ENCODE measurements at places on chromosomes 3 and 15. TPM values are rescaled to one million over a fixed set of nuclear protein-coding genes. Genes with fewer than 3 reads are reported as not detected.

Gene IL12A
- total RNA-seq = 0.30 TPM

Gene ARL14
- total RNA-seq = not detected

GRCh38 chr3:153835540-153835939 lies 285.6 kb upstream of the ARHGEF26 start:
- no peak for DNase-seq

Gene LDHAL6B
- not detected for total RNA-seq

Gene TM4SF4
- total RNA-seq = not detected

DNA sequence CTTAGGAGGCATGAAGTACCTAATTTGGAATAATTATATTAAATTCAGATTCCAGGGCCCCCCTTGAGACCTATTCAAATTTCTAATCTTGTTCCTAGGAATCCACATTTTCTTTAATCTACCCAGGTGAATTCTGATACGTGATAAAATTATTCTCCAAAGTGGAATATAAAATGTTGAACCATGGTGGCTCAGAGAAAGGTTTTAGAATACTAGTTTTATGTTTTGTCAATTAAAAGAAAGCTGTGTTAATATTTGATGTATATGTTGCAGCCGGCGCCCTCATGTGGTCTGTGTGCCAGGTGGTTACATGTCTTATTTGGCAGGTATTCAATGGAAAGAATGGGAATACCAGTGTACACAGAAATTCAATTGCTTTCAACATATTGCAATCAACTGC lies 321.8 kb downstream of the FEZF2 start:
- no peak for DNase-seq

GRCh38 chr3:38516669-38517068 lies 20.5 kb downstream of the EXOG start:
- no peak for DNase-seq

DNA sequence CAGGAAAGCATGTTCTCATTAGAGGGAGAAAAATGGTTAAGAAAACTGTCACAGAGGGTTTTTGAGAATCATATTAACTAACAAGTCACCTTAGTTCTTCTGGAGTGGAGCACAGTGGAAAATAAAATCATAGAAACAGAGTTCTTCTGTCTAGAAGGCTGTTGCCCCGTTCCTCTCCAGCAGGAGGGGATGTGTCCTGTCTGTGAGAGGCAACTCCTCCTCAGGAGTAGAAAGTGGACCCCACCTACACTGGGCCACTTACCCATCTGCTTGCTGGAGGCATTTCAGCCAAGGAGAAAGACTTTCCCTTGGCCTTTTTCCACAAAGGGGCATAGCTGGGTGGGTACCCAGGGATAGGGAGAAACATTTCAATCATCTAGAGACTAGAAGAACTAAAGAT lies 106.6 kb downstream of the SSR3 start:
- DNase-seq = no peak

DNA sequence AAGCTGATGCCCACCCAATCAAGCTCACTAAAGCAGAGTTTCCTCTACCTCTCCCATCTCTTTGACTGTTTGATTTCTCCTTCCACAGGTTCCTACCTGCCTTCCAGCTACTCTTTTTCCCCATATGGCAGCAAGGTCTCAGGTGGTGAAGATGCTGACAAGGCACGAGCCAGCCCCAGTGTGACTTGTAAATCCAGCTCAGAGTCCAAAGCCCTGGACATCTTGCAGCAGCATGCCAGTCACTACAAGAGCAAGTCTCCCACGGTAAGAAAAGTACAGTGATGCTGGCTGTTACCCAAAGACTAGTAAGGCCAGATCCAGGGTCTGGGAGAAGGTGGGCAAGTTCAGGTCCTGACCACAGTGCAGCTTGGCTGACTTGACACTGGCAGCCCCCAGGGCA lies 95.3 kb downstream of the RBPMS2 start:
- DNase-seq = no peak

Gene MNS1
- not detected for total RNA-seq

GRCh38 chr3:53657651-53658050 lies 163.2 kb downstream of the CACNA1D start:
- DNase-seq = no peak

- no peak for DNase-seq
Measured at GRCh38 chr3:170302008-170302407, 55.5 kb upstream of the SKIL start.
